ENCODE measurements at places on chromosomes 7 and 10.

DNA sequence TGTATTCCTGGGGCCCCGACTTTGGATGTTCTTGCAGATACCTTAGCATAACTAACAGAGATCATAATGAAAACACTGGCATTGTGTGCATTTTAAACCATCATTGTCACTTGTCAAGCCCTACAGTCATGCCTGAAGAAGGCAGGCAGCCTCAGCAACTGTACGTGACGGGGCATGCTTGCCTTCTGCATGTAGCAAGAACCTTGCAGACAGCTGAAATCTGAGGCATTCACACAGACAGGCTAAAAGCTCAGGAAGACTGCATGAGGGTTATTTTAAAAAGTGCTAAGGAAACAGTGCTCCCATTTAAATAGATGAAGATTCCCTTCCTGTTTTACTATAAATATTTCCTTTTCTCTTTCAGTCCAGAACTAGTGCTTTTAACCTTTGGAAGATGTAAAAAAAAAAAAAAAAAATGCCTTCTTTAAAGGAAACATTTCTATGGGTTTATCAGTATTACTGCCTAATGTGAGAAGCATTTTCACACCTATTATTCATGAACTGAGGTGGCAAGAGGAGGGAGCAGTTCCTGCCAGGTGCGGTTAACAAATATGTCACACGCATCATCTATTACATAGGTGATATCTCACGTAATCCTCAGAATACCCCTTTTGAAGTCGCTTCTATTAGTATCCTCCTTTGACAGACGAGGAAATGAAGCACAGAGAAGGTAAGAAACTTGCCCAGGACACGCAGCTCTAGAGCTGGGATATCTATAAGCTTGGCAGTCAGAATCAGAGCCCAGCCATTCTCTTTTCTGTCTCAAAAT lies 88.1 kb downstream of the PRKCQ start:
- no peak for DNase-seq

DNA sequence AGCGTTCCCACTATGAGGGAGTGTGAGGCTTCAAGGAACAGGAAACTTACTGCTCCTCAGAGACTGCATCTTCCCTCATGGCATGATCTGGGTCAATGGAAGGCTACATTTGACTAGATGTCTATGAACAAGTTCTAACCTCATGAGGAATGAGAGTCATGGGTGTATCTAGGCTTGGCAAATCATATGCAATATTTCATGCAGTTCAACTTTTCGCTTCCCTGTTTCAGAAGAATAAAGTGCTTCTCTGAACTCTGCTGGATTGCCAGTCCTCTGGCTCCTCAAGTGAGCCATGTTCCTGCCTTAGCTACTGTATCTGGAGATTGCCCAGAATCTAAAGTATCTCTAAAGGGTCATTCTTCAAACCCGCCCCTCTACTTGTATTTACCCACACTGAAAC lies 54.3 kb upstream of the SEMA3A start:
- no peak for DNase-seq

DNA sequence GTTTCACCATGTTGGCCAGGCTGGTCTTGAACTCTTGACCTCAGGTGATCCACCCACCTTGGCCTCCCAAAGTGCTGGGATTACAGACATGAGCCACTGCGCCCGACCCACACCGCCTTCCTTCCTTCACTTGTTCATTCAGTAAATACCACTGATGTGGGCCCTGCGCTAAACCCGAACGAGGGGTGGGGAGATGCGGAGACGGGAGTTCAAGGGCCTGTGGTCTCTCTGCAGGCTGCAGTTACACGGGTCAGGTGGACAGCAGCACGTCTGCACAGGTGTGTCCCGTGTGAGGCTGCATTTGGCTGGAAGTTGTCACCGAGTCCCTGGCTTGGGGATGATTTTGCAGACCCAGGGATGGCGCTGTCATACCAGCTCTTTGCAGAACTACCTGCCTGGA lies 38.1 kb downstream of the COL26A1 start:
- no peak for DNase-seq

DNA sequence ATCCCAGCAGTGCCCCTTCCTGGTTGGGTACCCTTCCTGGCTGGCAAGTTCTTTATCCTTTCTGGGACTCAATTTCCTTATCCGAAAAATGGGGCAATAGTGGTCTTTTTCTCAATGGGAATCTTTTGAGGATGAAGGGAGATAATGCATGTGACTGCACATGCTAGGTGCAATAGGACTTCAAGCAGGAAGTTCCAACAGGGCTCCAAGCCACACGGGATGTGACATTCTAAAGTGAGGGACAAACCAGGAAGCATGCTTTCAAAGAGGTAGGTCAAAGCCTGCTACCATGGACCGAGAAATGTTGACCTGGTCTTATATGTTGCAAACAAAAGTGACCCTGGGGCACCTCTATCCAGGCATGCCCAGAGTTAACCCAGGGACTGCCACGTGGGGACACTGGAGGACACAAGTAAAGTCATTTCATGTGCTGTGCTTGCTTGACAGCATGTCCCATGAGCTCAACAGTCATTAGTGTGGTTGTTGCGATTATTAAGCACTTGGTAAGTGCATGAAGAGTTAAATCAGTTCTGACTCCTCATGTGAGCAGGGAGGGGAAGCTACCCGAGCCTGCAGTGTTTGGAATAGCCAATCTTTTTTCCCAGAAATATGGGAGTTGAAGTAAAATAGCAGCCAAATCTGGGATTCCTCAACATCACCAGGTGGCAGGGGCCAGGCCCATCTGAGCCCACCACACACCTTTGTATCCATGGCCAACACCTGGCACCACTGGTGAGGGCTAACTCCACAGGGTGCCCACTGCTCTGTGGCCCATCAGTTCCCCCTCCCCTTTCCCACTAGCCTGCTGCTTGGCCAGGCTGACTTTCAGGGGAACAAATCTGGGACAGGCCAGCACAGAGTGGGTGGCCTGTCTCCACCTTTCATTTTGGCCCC lies 5.7 kb downstream of the ARHGAP22 start:
- DNase-seq = no peak

DNA sequence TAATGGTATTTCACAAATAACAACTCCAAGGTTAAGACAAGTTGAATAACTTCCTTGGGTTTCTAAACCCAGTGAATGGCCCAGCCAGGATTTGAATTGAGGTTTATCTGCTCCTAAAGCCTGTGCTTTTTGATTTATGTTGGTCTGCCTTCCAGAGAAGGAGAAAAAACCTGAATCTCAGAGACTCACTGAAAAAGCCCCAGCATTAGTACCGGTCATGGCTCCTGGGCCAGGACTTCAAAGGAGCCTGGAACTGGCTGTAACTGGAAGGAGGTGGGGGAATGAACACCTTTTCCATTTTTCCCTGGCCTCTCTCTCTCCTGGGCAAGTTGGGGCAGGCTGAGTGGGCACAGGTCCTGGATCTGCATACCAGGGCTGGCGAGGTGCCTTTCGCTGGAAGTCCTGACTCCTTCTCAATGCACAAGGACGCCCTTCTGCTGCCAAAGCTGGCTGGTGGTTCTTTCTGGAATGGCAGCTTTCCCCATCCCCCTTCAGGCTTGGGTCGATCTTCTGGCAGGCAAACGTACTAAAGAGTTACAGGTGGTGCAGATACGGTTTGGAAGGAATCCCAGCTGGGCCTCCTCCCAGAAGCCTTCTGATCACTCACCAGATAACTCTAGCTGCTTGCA lies 268.2 kb downstream of the PTEN start:
- no peak for DNase-seq

DNA sequence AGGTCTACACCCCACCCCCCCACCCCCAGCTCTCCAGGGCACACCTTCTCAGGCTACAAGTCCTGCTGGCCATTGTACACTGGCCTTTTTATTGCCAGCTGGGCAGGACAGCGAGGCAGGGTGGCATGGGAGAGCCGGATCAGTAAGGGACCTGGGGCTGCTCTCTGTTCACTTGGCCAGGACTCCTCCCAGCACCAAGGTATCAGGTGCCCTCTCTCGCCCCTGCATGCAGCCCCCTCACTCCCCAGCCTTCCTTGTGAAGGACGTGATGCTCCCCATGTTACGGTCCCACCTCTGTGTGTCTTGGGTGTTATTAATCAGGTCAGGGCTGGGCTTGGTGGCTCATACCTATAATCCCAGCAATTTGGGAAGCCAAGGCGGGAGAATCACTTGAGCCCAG lies 26.3 kb downstream of the PODXL start:
- DNase-seq = peak; percentile 46

DNA sequence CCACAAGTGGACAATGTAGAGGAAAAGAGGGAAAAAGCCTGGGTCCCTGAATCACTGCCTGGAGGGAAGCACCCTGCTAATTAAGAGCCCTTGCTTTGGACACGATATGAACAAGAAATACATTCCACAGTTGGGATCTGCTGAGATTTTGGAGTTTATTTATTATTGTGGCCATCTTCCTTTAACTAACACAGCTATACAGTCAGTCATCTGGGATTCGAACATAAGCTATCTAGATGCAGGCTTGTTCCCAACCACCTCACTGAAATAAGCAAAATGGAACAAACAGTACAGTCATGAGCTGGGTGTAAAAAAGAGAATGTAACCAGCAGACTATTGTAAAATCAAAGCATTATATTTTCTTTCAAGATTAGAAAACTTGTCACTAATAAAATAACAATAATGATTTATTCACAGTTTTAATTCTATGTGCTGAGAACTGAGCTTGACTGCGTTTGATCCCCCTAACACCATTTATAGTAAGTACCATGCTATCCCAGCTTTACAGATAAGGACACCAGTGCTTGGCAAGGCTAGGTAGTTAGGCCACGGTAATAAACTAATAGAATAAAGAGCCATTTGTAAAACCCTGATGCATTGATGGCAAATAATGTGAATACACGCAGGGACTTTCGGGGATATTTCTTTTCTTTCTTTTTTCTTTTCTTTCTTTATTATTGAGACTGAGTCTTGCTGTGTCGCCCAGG lies 223.8 kb upstream of the KLF6 start:
- DNase-seq = no peak

GRCh38 chr7:135790371-135790977 lies 41.9 kb upstream of the FAM180A start:
- DNase-seq = no peak

DNA sequence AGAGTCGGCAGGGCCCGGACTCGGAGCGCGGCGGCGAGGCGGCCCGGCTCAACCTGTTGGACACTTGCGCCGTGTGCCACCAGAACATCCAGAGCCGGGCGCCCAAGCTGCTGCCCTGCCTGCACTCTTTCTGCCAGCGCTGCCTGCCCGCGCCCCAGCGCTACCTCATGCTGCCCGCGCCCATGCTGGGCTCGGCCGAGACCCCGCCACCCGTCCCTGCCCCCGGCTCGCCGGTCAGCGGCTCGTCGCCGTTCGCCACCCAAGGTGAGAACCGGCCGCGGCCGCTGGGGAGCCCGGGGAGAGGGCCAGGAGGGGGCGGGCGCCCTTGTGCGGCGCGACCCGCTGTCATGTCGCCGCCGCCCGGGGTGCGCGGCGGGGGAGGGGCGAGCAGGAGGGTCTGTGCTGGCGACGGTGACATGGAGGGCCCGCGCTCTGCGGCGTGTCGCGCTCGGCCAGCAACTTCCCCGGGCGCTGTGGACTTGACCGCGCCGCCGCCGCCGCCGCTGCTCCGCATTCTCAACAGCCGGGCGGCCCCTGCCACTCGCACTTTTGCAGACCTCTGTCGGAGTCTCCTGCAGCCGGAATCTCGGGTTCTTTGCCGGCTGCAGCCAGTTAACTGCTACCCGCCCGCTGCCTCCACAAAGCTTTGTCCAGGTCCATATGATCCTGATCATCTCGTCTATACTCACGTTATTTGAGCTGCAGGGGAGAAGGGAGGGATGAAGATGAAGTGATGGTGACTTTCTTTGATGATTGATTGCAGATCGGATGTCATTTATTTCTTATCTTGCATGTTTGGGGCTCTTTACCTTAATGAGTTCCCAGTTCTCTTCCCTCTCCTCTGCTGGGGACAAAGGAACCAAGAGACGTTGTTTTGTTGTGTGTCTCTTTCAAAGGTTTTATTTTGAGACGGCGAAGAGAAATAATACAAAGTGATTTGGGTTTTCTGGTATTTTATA lies 869 bp downstream of the TRIM24 start:
- DNase-seq = peak; percentile 71

- no peak for DNase-seq
Measured at GRCh38 chr7:29045258-29046086, 87.3 kb upstream of the TRIL start.

DNA sequence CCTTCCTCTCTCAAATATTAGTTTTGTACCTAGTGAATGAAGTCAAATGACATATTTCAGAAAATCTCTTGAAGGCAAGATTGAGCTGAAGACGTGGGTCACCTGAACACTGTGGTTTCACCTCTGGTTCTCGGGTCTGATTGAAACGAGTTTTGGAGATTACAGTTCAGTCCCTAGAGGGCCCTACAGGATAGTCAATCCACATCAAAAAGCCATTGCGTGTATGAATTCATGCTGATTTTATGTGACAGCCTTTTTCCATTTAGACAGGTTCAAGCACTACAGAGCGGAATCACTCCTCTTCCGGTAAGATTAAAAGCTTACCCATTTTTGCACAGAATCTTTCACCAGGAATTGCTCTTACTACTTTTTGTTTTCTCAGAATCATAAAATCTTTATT lies 62.2 kb downstream of the VIM start:
- DNase-seq = no peak

GRCh38 chr7:45593877-45594276 lies 19.7 kb downstream of the ADCY1 start:
- DNase-seq = no peak

- DNase-seq = no peak
Measured at GRCh38 chr7:51069411-51070083, 247.1 kb downstream of the COBL start.

GRCh38 chr7:67752227-67752626 lies 755.6 kb downstream of the TYW1 start:
- no peak for DNase-seq

DNA sequence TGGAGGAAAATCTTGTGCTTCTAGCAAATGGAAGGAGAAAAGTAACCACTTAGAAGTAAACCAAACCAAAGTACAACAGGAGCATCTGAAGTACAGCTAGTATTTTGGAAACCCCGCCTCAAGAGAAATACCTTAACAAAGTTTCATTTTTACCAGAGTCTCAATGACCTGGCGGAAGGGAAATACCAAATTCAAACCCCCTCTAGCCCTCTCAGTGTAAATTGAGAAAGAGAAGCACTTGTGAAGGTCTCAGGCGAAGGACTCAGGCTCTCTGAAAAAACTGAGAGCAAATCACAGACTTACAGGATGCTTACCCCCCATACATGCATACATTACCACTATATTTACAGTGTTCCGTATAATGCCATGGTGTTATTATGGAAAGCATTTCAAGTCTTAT lies 70.1 kb downstream of the ZPBP start:
- no peak for DNase-seq

GRCh38 chr10:63214571-63214970 lies 81.4 kb downstream of the NRBF2 start:
- no peak for DNase-seq

- DNase-seq = no peak
Measured at GRCh38 chr7:48617993-48618392, 306.4 kb upstream of the CDC14C start.

- no peak for DNase-seq
Measured at GRCh38 chr10:13634207-13634606, 47.4 kb downstream of the PRPF18 start.

DNA sequence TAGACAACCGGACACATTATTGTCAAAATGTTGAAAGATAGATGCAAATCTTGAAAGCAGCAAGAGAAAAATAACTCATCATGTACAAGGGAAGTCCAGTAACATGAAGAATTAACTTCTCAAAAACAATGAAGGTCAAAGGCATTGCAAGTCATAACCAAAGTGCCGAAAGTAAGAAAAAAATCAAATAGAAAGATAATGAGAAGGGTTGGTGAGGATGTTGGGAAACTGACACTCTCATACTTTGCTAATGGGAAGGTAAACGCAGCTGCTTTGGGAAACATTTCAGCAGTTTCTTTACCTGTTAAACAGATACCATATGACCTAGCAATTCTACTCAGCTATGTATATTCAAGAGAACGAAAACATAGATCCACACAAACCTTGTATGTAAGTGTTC lies 303.0 kb downstream of the ARL4A start:
- DNase-seq = no peak

Measured in sigmoid colon (tissue), 7 donors.